ENCODE measurements at places on chromosomes 6 and 20.

DNA sequence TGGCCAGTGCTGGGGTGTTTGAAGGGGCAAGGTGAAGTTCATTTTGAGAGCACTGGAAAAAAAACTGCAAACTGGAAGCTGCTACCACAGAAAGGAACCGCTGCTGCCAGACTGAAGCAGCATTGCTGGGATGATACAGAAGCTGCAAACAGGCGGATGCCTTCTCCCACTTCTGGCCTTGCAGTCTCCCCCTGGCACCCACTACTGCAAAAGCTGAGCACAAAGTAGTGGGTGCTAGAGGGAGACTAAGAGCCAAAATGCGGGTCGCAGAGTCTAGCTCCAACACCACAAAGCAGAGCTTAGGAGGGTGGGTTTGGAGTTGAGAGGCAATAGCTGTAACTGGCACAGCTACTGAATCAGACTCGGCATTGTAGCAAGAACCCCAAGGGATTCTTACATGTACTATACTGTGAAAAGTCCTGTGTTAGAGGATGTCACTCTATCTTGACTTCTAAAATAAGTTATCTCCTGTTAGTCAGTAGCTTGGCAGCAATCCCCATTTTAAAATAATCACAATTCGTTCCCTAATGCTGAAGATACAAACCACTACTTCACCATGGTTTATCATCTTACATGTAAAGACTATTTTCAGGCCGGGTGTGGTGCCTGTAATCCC lies 44.0 kb upstream of the COL21A1 start:
- peaks cover 6% of the 10 kb centered on the region for H3K4me1 ChIP-seq
- H3K4me3 ChIP-seq: no peak overlapping the region
- no peak for DNase-seq

GRCh38 chr20:63016514-63017075 lies 9.8 kb upstream of the BHLHE23 start:
- peaks cover 38% of the 10 kb centered on the region for H3K27me3 ChIP-seq
- no peak overlapping the region for H3K27ac ChIP-seq
- H3K4me1 ChIP-seq: no peaks in the 10 kb centered on the region

DNA sequence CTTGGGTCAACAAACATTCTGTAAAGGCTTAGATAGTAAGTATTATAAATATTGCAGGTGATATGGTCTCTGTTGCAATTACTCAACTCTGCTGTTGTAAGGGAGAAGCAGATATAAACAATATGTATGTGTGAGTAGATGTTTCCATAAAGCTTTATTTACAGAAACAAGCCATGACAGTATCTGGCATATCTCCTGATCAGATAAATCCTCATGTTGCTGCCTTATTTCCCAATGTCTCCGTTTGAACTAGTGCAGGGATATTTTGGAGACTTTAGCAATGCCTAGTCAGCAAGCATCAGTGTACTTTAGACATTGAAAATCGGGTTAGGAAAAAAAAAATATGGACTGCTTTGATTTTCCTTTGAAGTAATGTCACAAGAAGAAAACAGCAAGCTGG lies 96.1 kb downstream of the LAMA2 start:
- no peak for DNase-seq
- no peak overlapping the region for H3K4me3 ChIP-seq
- no peaks in the 10 kb centered on the region for H3K36me3 ChIP-seq
- no peaks in the 10 kb centered on the region for H3K27me3 ChIP-seq

DNA sequence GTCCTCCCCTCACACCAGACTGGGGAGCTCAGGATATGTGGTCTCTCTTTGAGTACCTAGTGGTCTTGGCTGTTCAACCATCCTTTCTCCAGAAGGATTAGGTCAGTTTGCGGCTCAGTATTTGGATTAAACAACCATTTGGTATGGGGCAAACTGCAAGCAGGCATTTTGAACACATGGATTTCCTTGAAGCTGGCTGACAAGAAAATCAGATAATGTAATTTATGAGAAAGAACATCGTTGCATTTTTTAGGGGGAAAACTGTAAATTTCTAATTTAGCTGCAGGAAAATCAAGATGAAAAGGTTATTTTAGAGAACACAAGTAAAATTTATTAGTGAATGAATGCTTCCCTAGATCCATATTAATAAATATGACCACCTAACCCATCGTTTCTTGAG lies 25.3 kb downstream of the DPPA5 start:
- H3K36me3 ChIP-seq: no peaks in the 10 kb centered on the region
- H3K27ac ChIP-seq: no peak overlapping the region
- H3K27me3 ChIP-seq: no peaks in the 10 kb centered on the region
- no peak for DNase-seq

DNA sequence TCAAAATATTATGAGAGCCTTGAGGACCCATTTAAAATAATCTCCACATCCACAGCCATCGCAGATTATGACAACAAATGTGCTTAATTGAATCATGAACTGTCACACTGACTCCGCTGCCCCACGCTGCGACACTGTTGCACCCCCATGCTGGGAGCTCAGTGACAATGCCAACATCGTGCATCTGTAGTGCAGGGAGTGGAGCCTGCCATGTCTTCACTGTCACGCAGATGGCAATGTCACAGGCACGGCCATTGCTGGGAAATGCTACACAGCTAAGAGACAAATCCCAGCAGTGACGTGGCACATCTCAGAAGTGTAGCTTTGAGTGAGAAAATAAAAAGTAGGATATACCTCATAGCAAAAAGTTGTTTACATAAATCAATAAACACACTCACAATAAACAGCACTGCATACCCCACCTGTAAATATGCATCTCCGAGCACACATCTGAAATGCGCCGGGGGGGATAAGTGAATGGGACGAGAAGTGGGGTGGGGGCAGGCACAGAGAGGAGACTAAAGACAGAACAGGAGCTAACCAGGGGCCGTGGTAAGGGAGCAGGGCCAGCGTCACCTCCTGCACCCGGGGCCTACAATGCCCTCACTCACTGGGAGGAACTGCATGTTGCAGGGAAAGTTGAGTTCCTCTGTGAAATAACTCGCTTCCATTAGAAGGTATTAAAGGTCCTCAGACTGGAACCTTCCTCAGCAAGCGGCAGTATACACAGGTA lies 349.9 kb downstream of the THBS2 start:
- no peak overlapping the region for H3K4me3 ChIP-seq
- DNase-seq: no peak

DNA sequence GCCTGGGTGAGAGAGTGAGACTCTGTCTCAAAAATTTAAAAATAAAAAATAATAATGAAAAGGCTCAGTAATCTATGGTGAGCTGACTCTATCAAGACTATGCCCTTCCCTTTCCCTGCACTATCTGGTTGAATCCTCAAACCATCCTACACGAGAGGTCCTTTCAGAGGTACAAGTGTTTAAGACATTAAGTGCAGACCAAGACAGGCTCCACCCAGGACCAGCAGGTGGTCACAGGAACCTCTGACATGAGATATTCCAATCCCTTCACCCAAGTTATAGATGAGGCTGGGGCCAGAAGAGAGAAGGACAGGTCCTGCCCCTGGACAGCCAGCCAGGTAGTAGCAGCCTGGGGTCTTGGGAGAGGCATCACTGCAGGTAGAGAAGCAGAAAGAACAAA lies 182.6 kb downstream of the NFATC2 start:
- no peaks in the 10 kb centered on the region for H3K4me1 ChIP-seq
- H3K27me3 ChIP-seq: no peaks in the 10 kb centered on the region
- H3K4me3 ChIP-seq: no peak overlapping the region
- no peak overlapping the region for H3K27ac ChIP-seq

- H3K27me3 ChIP-seq: no peaks in the 10 kb centered on the region
- H3K4me3 ChIP-seq: no peak overlapping the region
- H3K4me1 ChIP-seq: no peaks in the 10 kb centered on the region
- no peaks in the 10 kb centered on the region for H3K36me3 ChIP-seq
- H3K27ac ChIP-seq: no peak overlapping the region
- DNase-seq: no peak
Measured at GRCh38 chr6:78465059-78465634, 402.2 kb upstream of the IRAK1BP1 start.

GRCh38 chr6:34438705-34439104 lies 12.8 kb upstream of the RPS10 start:
- no peak overlapping the region for H3K27ac ChIP-seq
- H3K4me3 ChIP-seq: no peak overlapping the region
- DNase-seq: no peak
- H3K27me3 ChIP-seq: no peaks in the 10 kb centered on the region
- no peaks in the 10 kb centered on the region for H3K4me1 ChIP-seq
- H3K36me3 ChIP-seq: no peaks in the 10 kb centered on the region

DNA sequence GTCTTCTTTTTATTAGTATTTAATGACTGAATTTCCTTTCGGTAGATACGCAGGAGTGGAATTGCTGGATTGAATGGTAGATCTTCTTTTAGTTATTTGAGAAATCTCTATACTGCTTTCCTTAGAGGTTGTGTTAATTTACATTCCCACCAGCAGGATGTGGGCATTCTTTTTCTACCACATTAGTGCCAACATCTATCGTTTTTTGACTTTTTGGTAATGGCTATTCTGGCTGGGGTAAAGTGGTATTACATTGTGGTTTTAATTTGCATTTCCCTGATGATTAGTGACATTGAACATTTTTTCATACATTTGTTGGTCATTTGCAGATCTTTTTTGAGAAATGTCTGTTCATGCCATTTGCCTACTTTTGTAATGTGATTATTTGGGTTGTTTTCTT lies 37.1 kb downstream of the SUMO4 start:
- no peak for DNase-seq
- no peak overlapping the region for H3K27ac ChIP-seq
- H3K4me3 ChIP-seq: no peak overlapping the region
- no peaks in the 10 kb centered on the region for H3K27me3 ChIP-seq

GRCh38 chr6:75326557-75327258 lies 42.1 kb upstream of the TMEM30A start:
- H3K4me3 ChIP-seq: no peak overlapping the region
- DNase-seq: no peak
- no peaks in the 10 kb centered on the region for H3K4me1 ChIP-seq
- H3K27me3 ChIP-seq: no peaks in the 10 kb centered on the region
- H3K36me3 ChIP-seq: no peaks in the 10 kb centered on the region

- no peak overlapping the region for H3K4me3 ChIP-seq
- DNase-seq: no peak
- H3K4me1 ChIP-seq: no peaks in the 10 kb centered on the region
- H3K27ac ChIP-seq: no peak overlapping the region
- no peaks in the 10 kb centered on the region for H3K27me3 ChIP-seq
- peaks cover 7% of the 10 kb centered on the region for H3K36me3 ChIP-seq
Measured at GRCh38 chr6:166530211-166531095, 56.0 kb downstream of the RAMACL start.

- H3K36me3 ChIP-seq: no peaks in the 10 kb centered on the region
- no peaks in the 10 kb centered on the region for H3K27me3 ChIP-seq
- no peak for DNase-seq
- peaks cover 2% of the 10 kb centered on the region for H3K4me1 ChIP-seq
- H3K4me3 ChIP-seq: no peak overlapping the region
- no peak overlapping the region for H3K27ac ChIP-seq
Measured at GRCh38 chr6:137903933-137904821, 37.1 kb downstream of the TNFAIP3 start.

DNA sequence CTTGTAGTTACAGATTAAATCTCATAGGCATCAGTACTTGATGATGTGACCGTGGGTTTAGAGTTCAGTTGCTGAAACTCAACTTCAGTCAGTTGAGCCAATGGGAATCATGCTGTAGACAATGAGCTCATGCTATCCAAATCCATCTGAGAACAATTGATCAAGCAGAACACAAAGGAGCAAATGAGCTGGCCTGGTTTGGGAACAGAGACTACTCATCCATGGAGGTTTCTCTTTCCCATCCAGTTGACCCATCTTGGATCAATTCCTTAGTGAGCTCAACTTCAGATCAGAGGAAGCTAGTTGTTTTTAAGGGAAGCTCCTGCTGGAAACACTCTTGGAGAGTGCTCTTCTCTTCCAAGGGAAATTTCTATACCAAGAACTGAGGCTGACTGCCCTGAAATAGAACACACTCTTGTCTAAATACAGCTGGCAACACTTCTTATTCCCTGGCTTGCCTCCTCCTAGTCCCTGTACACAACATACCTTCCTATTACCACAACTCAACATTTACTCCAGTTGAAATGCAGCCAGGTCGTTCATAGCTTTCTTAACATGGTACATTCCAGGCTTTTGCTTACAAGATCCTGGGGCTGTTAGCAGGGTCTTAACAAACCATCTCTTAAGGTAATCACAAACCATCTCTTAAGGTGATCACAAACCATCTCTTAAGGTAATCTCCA lies 203.9 kb upstream of the PRDM1 start:
- no peaks in the 10 kb centered on the region for H3K27me3 ChIP-seq
- no peaks in the 10 kb centered on the region for H3K36me3 ChIP-seq
- no peak overlapping the region for H3K4me3 ChIP-seq
- H3K27ac ChIP-seq: no peak overlapping the region

DNA sequence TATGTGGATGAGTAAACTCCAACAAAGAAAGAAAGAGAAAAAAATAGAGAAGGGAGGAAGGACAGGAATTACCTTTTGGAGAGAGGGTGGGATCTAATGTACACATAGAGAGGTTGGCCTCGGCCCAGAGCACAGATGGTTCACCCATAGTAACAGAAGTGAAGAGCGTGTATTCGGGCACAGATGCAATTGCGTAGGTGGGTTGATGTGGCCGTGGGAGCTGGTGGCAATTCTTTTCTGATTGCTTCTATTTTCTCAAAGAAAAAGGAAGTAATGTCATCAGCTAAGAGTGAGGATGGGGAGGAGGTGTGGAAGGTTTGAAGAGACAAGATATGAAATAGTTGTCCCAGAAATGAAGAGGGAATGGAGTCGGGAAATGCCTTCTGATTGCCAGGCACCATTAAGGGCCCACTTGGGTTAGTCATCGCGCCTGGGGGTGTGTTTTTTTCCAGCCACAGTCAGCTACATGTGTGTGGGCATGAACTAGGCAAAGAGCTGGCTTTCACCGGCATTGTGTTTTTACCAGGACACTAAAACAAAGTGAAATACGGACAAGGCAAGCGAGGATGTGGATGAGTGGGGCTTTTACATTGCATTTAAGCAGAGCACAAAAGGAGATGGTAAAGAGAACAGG lies 158.7 kb downstream of the SYNE1 start:
- H3K4me3 ChIP-seq: no peak overlapping the region
- H3K36me3 ChIP-seq: no peaks in the 10 kb centered on the region
- DNase-seq: no peak
- no peak overlapping the region for H3K27ac ChIP-seq
- H3K27me3 ChIP-seq: no peaks in the 10 kb centered on the region

DNA sequence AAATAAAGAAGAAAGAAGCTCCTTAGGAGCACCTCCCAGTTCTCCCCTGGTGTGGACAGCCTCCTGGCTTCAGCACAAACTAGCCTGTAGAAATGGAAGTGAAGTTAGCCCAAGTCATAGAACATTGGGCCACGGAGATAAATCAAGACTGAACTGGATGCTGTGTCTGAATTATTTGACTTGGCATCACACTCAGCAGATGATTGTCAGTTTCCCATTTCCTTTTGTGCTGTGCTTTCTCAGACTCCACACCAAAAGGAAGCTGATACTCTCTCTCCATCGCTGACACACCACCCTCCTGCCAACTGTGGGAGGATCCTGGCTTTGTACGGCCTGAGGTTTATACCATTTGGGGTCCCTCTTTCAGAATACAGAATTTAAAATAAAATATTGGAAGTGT lies 209.8 kb downstream of the TFAP2A start:
- H3K27ac ChIP-seq: no peak overlapping the region
- no peak for DNase-seq
- H3K27me3 ChIP-seq: no peaks in the 10 kb centered on the region
- H3K4me3 ChIP-seq: no peak overlapping the region

- no peaks in the 10 kb centered on the region for H3K36me3 ChIP-seq
- no peaks in the 10 kb centered on the region for H3K27me3 ChIP-seq
- no peak for DNase-seq
Measured at GRCh38 chr6:55869674-55870073, 5.7 kb downstream of the BMP5 start.
